ENCODE measurements at places on chromosomes 2 and 18. TPM values are rescaled to one million over a fixed set of nuclear protein-coding genes. Genes with fewer than 3 reads are reported as not detected.

DNA sequence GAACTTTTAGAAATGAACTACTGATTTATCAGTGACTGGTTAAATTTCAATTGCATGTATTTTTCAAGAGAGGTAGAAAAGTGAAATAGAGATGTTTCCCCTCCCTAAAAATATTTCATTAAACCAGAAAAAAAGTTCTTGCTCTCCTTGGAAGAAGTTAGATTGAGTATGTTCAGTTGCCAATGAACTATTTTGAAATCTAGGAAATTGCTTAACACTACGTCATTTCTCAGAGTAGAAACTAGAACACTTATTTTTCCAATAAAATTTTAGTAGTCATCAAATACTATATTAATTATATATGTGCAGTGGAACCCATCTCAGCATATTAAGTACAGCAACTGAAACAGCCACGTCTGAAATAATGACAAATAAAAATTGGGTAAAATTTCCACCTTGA, 51.8 kb upstream of the STAT1 start:
- DNase-seq: no peak

- DNase-seq: no peak
These were observed 24.9 kb downstream of the HADHB start for GRCh38 chr2:26269571-26270158.

MYO7B gene
- total RNA-seq: 1.5 TPM

DNA sequence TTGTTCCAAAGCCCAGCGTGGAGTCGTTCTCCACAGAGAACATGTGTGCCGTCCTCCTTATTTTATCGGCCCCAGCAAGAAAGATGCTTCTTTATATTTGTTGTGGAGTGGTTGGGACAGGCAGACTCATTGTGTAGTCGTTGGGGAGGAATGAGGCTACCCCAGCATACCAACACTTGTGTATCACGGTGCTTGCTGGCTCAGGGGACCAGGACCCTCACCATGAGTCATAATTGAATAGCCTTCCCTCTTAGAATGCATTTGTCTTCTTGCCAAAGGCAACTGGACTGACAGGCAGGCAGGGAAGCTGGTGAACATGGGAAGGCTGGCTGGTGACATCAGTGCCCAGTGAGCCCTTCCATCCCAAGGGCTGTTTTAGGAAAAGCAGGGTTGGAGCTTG, 4.7 kb downstream of the CAPN10 start:
- DNase-seq: no peak

GRCh38 chr18:53629337-53629736, 595.1 kb downstream of the MBD2 start:
- no peak for DNase-seq

ESPNL gene
- total RNA-seq: 0.16 TPM

DNA sequence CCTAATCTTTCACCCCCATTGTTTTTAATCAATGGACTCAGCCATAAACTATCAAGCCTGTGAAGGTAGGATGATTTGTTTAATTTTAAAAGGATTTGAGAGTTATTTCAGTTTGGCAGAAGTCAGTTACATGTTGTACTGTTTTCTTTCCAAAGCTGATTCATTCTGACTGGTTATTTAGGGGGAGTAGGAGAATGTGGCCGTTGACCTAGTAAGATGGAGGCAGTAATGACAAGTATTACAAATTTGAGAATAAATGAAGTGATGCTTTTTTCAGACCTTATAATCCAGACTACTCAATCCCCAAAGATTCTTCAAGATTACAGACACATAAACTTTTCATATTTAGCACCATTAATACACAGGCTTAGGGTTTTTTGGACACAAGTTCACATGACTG, 4.3 kb downstream of the EPHA4 start:
- no peak for DNase-seq

- DNase-seq: no peak
These were observed 17.1 kb upstream of the TTC21B start for GRCh38 chr2:165970663-165971062.

DNA sequence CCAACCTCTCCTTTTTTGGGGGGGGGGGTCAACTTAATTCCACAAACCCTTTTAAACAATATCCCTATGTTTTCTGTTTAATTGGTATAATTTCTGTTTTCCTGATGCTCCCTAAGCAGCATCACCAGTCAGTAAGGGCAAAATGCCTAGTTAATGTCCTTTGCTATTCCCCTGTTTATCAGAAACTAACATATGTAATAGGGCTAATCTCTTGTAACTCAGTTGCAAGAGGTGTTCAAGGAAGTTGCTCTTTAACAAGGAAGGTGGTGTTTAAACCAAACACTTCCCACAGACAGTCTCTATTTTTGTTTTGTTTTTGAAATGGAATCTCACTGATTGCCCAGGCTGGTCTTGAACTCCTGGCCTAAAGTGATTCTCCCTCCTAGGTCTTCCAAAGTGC, 6.5 kb upstream of the COQ10B start:
- no peak for DNase-seq
